ENCODE measurements at places on chromosomes 11 and 22. TPM values are rescaled to one million over a fixed set of nuclear protein-coding genes. Genes with fewer than 3 reads are reported as not detected.

DNA sequence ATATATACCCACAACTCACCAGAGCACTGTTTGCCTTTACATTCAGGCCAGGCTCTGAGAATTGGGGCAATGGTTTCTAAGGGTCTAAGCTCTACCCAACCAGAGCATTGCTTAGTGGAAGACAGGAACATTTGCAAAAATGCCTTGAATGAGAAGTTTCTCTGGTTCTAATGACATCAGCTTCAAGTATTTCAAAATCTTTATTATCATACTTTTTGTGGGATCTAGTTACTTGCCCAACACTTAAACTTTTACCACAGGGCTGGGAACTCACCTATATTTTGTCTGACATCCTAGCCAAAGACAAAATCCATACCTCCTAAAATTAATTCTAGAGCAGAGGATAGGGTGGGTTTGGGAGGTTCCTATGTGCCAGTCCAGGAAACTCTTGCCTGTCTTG lies 51.5 kb downstream of the INSC start:
- no peak for DNase-seq

- DNase-seq, result no peak
Measured at GRCh38 chr11:23202611-23203010, 342.3 kb upstream of the CCDC179 start.

DNA sequence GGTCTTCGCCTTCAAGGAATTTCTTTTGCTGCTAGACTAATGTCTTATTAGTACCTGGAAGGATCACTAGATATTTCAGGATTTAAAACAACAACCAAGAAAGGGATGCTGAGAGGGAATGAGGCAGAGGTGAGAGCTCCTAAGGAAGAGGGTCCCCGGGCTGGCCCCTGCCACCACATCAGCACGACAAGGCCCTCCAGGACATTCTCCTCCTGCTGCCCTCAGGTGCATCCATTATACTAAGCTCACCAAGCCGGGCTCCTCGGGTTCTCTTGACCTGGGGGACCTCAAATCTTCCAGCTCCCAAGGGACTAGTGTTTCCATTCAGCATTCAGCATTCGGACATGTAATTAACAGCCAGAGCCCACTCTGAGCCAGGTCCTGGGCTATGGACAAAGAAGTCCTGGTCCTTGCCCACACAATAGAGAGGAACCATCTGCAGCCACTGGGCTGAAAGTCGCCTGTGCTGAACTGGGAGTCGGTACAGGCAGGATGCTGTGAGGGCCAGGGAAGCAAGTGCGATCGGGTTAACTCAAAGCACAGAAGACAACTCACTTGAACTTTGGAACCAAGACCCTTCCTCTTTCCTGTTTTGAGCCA lies 29.4 kb upstream of the OAF start:
- no peak for DNase-seq

- DNase-seq, result no peak
Measured at GRCh38 chr11:130042093-130042591, 27.6 kb upstream of the APLP2 start.

DNA sequence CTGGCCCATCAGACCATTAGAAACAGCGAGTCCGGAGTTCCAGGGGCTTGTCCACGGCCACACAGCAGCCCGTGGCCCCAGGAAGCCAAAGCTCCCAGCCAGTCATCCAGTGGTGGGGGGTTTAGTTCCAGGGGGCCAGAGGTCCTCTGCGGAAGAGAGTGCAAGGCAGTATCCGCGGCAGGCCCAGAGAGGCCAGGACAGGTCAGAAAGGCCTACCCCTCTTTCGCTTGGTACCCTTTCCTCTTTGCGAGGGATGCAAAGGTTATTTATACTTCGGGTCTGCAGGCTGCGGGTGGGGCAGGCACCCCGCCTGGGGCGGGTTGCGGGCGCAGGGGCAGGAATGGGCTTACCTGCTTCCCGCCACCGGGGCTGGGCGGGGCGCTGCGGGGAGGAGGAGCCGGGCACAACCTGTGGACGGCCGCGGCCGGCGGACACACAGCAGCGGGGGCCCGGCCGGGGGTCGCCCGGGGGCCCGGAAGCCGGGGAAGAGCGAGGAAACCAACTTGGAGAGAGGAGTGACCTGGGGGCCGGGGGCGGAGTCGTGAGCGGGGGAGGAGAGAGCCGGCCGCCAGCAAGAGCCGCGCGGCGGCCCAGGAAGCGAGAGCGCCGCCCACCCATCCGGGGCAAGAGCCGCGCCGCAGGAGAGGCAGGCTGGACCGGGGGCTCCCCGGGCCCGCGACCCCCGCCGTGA lies at the start of gene SH3BP1:
SH3BP1 (plus strand) TSS at position 600 of the 691 bp plus-strand sequence. CDS start 119 bp downstream, outside the sequence.
- peak; percentile 77 for DNase-seq

The USP2 gene
- total RNA-seq, result 3.0 TPM

All from activated T-cell treated with anti-CD3 and anti-CD28 coated beads, Interleukin-2, amount 50 U/mL, for 72 hours (primary cell).